ENCODE measurements at places on chromosomes 6 and 20. TPM values are rescaled to one million over a fixed set of nuclear protein-coding genes. Genes with fewer than 3 reads are reported as not detected.

RIPOR2 gene
- 35.2 TPM for total RNA-seq

LHFPL5 gene
- not detected for total RNA-seq

AVP gene
- not detected for total RNA-seq

TMEM244 gene
- total RNA-seq, result not detected
